ENCODE measurements at places on chromosomes 2 and 18. TPM values are rescaled to one million over a fixed set of nuclear protein-coding genes. Genes with fewer than 3 reads are reported as not detected.

DNA sequence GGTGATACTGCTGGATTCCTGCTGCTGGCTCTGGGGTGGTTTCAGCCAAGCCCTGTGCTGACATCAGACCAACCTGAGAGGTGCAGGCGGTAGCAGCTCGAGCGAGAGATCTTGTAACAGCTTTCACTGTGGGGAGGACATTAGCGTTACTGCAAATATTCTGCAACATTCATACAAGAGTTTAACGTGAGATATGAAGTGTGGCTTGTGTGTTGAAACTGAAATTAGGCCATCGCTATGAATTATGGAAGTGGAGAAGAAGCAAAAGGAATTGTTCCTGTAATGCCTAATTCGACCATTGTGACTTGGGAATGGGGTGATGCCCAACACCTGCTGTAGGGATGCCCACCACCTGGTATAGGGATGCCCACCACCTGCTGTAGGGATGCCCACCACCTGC lies 6.5 kb upstream of the MLPH start:
- no peak for DNase-seq

Gene INHBB
- 3.3 TPM for total RNA-seq

Gene G6PC2
- not detected for total RNA-seq

Gene EFEMP1
- 7.3 TPM for total RNA-seq

Gene GAREM1
- 35.9 TPM for total RNA-seq

All from frontal cortex (tissue), 4 donors.